ENCODE measurements at places on chromosomes 6 and 20.

DNA sequence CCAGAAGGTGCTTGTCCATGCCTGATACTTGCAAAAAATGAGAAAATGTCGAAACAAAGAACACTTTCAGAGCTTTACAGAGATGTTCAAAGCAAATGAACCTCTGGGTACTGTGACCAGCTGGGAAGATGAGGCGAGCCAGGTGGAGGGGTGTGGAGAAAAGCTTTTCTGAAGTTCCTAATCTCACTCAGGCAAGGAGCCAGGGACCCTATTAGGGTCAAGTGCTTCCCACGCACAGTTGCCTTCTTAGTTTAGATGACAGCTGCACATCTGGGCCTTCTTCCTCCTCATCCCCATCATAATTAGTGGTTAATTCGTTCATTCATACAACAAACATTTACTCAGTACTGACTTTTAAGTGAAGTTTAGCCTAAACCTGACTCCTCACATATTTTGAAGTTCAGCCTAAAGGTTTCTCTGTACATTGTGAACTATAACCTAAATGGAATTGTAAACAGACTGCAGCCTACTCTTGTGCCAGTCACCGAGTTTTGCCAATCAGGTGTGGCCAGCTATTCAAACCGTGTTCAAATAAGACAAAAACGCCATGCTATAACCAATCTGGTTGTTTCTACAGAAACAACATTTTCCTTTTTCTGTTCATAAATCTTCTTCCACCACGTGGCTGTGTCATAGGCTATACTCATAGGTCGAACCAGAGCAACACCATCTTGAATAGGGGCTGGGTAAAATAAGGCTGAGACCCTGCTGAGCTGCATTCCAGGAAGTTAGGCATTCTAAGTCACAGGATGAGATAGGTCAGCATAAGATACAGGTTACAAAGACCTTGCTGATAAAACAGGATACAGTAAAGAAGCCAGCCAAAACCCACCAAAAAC, 19.3 kb upstream of the AHCY start:
- no peak for DNase-seq

- DNase-seq: no peak
These were observed 1.0 kb upstream of the HFE start for GRCh38 chr6:26086211-26086610.

GRCh38 chr6:4297348-4297747, 162.0 kb upstream of the ECI2 start:
- no peak for DNase-seq

DNA sequence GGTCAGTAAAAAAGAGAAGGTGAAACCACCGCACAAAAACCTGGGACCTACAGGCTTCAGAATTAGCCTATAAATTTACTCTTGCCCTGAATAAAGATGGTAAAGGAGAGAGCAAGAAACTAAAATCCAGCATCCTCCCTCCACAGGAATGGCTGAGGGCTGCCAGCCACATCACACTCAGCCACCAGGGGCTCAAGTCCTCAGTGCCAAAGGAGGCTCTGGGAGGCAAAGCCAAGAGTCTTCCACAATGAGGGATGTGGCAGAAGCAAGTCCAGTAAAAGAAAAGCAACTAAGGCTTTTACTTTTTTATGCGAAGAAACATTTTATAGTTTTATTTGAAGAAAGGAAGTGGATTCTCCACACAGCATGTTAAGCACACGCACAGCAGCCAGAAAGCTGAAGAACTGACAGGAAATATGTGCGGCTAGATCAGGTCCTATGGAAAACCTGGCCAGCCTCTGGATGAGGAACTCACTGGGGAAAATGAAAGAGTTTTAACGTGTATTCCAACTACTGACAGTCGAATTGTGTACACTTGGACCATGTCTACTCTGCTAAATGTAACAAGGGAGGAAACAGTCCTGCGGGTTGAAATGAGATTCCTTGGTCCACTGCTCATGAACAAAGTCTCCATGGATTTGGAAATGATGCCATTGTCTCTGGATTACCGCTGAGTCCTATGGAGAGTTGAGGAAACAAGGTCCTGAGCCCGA, 219.4 kb upstream of the SSTR4 start:
- DNase-seq: no peak

GRCh38 chr6:52284131-52284459, 447 bp downstream of the MCM3 start:
- DNase-seq: no peak

GRCh38 chr6:118889163-118889562, 4.8 kb upstream of the ASF1A start:
- DNase-seq: no peak

DNA sequence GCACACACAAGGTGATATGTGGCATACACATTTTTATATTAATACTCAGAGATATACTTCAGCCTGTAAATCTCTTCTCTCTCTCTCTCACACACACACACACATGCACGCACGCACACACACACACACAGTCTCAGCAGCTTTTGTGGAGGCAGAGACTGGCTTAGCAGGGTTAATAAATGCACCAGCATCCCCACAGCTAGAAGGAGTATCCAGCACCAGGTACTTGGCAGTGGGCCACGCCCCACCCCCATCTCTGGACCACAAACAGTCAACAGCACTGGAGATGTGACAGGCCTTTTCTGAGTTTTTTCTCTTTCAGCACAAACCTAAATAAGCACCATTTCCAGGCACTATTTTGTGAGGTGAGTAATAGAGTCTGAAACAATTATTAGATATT, 47.3 kb upstream of the LRFN2 start:
- DNase-seq: no peak

- DNase-seq: no peak
These were observed 60.6 kb upstream of the ASIP start for GRCh38 chr20:34180460-34181120.

- no peak for DNase-seq
These were observed 82.6 kb downstream of the EPB41L2 start for GRCh38 chr6:130980310-130981032.

DNA sequence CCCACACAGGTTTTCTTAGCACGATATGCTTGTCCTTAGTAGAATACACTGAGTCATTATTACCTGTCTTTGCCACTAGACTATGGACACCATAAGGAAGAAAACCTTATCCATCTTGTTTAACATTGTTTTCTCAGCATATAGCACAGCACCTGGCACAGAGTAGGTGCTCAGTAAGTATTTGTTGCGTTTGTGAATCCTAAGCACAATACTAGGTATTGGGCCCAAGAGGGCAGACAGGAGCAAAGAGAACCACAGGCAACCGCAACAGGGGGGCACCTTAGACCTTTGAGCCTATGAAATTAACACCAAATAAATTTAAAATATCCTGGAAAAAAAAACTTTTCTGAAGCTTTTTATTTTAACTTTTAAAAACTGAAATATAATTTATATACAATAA, 3.7 kb upstream of the NCOA6 start:
- no peak for DNase-seq

- no peak for DNase-seq
These were observed 343.7 kb upstream of the IRAK1BP1 start for GRCh38 chr6:78523622-78524021.

DNA sequence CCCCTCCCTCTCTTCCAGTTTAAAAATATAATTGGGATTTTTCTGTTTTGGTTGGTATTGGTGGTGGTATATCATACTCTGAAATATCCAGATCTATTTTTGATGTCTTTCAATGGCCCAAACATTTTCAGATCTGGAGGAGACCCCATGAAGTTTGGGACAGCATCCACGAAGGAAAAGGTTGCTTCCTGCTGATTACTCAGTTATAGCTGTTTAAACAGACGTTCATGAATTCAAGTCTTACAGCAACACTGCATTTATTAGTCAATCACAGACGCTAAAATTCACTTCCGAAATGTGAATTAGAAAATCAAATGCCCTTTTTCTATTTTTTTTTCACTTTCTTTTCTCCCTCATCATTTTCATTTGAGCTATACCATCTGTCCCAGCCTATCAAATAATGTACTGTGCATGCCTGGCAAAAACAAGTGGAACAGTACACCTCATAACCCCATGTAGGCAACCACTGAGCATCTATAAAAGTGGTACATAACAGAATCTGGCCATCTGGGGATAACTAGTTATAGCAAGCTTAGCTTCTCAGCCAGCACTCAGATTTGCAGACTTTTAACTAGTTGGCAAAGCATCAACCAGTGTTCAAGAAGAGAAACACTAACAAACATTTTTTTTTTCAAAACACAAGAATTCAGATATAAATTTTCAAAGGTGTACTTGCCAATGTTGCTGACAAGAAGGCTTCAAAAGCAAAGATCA, 124.5 kb downstream of the HIVEP2 start:
- peak; percentile 45 for DNase-seq

DNA sequence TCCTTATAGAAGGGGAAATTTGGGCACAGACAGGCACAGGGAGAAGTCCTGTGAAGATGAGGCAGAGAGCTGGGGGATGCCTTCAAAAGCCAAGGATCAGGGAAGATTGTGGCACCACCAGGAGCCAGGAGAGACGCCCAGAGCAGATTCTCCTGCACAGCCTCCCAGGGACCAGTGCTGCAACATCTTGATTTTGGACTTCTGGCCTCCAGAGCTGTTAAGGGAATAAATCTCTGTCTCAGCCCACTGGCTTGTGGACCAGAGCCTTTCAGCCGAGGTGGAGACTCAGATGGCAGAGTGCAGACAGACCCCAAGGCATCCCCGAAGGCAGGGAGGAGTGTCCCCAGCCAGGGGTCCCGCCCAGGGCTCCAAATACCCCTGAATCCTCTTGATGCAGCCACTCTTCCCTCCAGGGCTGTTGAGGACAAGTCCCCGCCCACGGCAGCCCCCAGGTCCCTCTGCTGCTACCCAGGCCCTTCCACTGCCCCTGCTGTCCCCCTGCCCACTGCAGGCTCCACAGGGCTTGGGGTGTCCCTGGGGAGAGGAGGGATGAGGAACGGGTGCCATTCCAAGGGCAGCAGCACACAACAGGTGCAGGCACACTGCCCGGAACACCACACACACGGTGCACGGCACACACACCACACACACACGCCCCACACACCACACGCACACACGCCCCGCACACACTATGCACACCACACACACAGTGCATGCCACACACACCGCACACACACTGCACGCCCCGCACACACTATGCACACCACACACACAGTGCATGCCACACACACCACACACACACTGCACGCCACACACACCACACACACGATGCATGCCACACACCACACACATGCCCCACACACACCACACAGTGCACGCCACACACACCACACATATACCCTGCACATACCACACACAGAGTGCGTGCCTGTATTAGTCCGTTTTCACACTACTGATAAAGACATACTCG, 311.4 kb downstream of the TAF4 start:
- DNase-seq: no peak

DNA sequence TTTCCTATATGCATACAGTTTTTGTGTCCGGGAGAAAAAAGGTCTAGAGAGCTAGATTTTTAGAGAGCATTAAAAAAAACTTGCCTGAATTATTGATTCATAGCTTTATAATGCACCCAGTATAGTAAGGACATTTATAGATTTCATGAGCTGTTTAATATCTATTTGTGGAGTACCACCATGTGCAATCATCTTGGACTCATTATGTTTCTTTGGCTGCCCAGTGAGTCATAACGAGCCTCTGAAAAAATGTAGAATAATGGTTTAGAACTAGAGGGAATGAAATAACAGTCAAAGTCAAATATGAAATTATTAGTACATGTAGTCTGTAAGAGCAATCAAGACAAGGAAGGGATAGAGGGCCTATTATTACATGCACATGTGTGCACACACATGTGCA, 350.0 kb downstream of the CD83 start:
- DNase-seq: peak; percentile 67

DNA sequence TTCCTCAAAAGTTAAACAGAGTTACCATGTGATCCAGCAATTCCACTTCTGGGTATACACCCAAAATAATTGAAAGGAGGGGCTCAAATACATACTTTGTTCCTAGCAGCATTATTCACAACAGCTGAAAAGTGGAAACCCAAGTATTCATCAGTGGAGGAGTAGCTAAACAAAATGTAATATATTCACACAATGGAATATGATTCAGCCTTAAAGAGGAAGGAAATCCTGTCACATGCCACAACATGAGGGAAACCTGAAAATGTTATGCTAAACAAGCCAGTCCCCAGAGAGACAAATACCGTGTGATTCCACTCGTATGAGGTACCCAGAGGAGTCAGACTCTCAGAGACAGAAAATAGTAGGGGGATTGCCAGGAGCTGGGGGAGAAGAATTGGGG, 44.5 kb downstream of the PXDC1 start:
- peak; percentile 39 for DNase-seq

DNA sequence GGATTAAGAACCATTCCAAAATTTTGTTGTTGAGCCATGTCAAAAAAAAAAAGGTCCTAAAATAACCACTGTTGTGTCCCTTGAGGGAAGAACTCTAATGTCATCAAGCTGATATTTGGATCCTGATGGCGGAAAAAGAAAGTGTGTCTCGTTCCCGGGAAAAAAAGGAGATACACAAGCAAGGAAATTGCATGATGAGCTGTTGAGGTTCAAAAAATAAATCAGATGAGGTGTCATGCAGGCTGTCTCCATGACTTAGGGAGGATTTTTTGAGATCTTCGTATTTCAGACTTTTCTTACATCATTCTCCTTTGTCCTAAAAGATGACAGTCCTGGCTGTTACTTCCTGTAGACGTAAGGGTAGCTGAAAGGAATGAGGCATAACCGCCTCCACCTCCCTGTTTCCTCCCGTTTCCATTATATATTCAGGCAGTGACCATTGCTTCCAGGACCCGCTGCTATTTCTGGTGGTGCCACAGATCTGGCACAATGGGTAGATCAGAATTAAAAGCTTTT, 117.3 kb upstream of the TNFAIP3 start:
- DNase-seq: no peak

- DNase-seq: no peak
These were observed 7.4 kb upstream of the KIF16B start for GRCh38 chr20:16580620-16581019.

DNA sequence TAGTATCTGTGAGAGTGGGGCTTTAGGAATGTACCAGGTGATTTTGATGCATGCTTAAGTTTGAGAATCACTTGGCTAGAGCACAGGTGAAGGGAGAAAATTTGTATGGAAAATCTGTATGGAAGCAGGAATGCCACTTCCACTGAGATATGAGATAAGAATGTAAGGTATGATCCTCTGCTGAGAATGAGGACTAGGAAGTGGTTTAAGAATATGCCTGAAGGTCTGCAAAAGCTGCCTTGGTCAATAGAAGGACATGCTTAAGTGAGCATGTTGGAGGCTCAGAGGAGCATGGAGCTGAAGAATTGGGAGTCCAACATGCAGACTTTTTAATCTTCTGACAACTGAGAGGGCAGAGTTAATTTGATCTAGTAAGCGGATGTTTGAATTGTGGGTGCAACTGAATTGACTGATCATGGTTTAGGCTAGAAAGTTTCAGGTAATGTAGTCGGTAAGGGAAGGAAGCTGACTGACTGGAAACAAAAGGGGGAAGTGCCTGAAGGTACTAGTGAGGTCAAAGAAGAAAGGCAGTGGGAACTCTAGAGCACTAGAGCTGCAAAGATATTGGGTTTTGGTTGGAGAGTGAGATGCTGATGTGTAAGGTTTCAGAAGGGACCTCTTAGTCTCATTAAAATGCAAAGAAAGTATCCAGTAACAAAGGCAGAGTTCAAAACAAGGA, 28.6 kb upstream of the NOTCH4 start:
- DNase-seq: no peak

DNA sequence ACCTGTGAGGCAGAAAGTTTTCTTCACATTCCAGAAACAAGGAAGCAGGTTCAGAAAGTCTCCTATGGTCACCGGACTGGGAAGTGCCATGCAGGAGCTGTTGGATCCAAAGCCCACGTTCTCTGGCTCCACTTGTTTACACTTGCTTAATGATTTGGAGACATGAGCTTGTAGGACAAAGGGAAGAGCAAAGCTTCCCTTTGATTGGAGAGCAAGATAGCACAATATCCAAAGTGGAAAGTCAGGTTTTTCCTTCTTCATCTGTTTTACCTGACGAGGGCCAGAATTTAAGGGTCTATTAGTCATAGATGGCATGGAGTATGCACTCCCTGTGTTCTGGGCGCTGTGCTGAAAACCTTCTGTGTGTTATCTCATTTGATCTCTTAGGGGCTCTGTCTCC, 81.2 kb downstream of the PDE7B start:
- DNase-seq: no peak
